ENCODE measurements at places on chromosomes 7 and 10. TPM values are rescaled to one million over a fixed set of nuclear protein-coding genes. Genes with fewer than 3 reads are reported as not detected.

PKD2L1 gene
- total RNA-seq: not detected

LRMDA gene
- not detected for total RNA-seq

CACNA2D1 gene
- total RNA-seq: 21.9 TPM

COMMD3 gene
- 44.8 TPM for total RNA-seq

POU6F2 gene
- total RNA-seq: not detected

PTPRE gene
- total RNA-seq: 0.56 TPM

LUC7L2 gene
- 14.9 TPM for total RNA-seq

LMTK2 gene
- total RNA-seq: 5.0 TPM

BMPR1A gene
- total RNA-seq: 94.7 TPM

HHEX gene
- total RNA-seq: 4.4 TPM

RAPGEF5 gene
- 0.28 TPM for total RNA-seq

TNRC18 gene
- 4.7 TPM for total RNA-seq

CADPS2 gene
- 0.54 TPM for total RNA-seq

AMZ1 gene
- total RNA-seq: 0.54 TPM

ACTL6B gene
- not detected for total RNA-seq

LMBR1 gene
- total RNA-seq: 30.3 TPM

CFAP43 gene
- total RNA-seq: not detected

PLEKHA1 gene
- total RNA-seq: 12.5 TPM

ARPC1A gene
- 327 TPM for total RNA-seq

ZNF365 gene
- total RNA-seq: 2.5 TPM

LRRN3 gene
- total RNA-seq: 15.2 TPM

IGF2BP3 gene
- 94.2 TPM for total RNA-seq

DKK1 gene
- 74.7 TPM for total RNA-seq

GPR15LG gene
- not detected for total RNA-seq

CTAGE8 gene
- total RNA-seq: not detected

PITX3 gene
- total RNA-seq: not detected

RALA gene
- 15.8 TPM for total RNA-seq

SFR1 gene
- total RNA-seq: 1.6 TPM

TAS2R3 gene
- 0.72 TPM for total RNA-seq

COL26A1 gene
- not detected for total RNA-seq

GAD2 gene
- total RNA-seq: not detected

AKR1C1 gene
- 5.0 TPM for total RNA-seq

HNRNPF gene
- total RNA-seq: 276 TPM

VWA2 gene
- total RNA-seq: not detected

NOS3 gene
- 0.28 TPM for total RNA-seq

CNTNAP2 gene
- total RNA-seq: not detected

STEAP1B gene
- total RNA-seq: 21.1 TPM

ADGRA1 gene
- total RNA-seq: not detected

DRGX gene
- not detected for total RNA-seq

SPDYE6 gene
- total RNA-seq: not detected

FBXL13 gene
- 0.36 TPM for total RNA-seq

ECHDC3 gene
- 2.8 TPM for total RNA-seq

GHRHR gene
- total RNA-seq: not detected

HERC4 gene
- total RNA-seq: 92.8 TPM

SPDYE16 gene
- total RNA-seq: not detected

VWC2 gene
- not detected for total RNA-seq

FAM237B gene
- total RNA-seq: not detected

TSPAN12 gene
- 0.72 TPM for total RNA-seq

HMX3 gene
- total RNA-seq: not detected

CDC14C gene
- total RNA-seq: under 0.01 TPM

PNLIPRP1 gene
- total RNA-seq: not detected

HABP2 gene
- not detected for total RNA-seq

TACC2 gene
- 2.9 TPM for total RNA-seq

TMEM176A gene
- total RNA-seq: not detected

All from IMR-90 (cell line).